ENCODE measurements at places on chromosomes 4 and X.

DNA sequence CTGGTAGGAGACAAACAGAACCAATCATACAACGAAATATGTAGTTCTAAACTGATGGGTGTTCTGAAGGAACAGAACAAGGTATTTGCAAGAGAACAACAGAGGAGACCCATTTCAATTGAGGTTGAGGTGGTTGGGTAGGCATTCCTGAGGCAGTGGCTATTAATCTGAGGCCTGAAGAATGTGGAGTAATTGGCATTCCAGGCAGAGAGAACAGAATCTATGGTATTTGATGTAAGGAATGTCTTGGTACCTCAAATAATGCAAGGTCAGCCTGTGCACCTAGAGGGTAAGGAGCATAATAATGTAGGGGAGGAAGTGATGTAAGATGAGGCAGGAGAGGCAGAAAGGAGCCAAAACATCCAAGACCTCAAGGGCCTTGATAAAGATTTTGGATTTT is 109.5 kb upstream of the TEX13C start:
- DNase-seq, result no peak

- DNase-seq, result no peak
Measured at GRCh38 chr4:17583941-17584340, 6.9 kb downstream of the LAP3 start.

DNA sequence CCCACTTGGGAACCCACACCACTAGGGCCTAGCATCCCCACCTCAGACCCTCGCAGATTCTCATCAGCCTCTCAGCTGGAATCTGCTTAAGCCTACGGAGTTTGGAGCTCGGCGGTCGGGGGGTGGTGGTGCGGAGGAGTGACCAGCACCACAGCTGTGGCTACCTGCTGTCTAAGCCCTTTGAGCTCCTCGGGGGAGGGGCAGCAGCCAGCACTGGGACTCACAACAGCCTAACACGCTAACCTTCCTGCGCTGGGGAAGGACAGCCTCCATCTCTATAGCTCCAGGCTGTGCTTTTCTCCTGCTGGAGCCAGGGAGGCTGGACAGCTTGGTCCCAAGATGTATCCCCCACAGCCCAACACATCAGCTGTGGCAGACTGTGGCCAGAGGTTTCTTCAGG is 281.5 kb downstream of the USP46 start:
- no peak for DNase-seq

GRCh38 chrX:118973389-118974087 is 880 bp upstream of the LONRF3 start:
- no peak for DNase-seq

GRCh38 chr4:151905197-151905596 is 144.4 kb upstream of the GATB start:
- no peak for DNase-seq

GRCh38 chr4:128186623-128187022 is 101.0 kb downstream of the PGRMC2 start:
- no peak for DNase-seq

DNA sequence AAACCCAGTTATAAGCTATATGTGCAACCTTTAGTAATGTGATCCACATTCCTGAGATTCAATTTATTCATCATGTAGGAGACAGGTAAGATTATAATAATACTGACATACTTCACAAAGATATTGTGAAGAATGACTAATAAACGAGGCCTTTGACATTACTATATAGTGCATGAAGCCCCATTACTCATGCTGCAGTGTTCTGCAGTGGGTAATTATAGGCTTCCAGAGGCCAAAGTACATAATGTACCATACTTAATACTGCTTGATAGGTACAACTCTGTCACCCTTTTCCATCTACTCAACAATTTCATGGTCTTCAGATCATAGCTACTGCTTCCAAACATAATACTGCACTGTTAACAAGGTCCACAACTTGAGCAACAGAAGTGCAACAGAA is 68.9 kb downstream of the COL25A1 start:
- no peak for DNase-seq

DNA sequence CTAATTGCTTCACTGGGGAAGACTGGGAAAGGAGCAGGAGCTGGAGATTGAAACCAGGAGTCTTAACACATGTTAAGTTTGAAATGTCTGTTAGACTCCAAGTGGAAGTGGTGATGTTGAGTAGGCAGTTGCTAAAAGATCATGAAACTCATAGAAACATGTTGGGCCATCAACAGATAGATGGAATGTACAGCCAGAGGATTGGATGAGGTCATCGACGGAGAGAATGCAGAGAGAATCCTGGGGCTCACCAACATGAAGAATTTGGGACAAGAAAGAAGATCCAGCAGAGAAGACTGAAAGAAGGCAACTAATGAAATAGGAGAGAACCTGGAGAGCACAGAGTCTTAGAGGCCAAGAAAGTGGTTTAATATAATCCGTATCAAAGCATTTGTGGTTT is 19.4 kb upstream of the TSPAN5 start:
- no peak for DNase-seq

DNA sequence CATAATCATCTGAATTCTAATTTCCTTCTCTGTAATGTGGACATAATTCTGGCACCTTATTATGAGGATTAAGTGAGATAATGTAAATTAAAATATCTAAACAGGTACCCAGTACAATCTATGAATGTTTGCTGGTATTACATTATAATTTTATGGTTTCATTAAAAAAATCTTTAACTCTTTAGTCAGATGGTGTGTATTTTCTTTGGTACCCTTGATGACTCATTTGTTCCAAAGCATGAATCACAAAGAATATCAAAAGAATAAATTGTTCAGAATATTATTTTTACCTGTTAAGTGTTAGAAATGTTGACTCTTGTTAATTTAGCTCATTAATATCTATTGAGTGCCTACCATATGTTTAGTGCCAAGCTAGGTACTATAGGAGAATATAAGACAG is 74.3 kb downstream of the SNX25 start:
- DNase-seq, result no peak

DNA sequence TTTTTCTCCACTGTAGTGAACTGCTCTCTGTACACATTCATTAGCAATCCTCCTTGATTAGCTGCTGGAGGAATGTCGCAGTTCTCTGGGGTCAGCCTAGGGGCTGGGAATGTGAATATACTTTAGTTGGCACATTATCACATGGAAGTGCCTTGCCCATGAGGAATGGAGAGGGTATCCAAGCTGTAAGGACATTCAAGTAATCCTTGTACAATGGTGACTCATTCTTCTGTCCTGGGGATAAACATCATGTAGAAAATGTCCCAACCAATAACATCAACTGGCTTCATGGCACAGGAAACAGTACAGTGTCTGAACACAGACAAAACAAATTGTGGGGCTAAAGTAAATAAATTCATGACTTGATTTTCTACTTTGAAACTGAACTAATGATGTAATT is 147.1 kb downstream of the GLRA2 start:
- no peak for DNase-seq

DNA sequence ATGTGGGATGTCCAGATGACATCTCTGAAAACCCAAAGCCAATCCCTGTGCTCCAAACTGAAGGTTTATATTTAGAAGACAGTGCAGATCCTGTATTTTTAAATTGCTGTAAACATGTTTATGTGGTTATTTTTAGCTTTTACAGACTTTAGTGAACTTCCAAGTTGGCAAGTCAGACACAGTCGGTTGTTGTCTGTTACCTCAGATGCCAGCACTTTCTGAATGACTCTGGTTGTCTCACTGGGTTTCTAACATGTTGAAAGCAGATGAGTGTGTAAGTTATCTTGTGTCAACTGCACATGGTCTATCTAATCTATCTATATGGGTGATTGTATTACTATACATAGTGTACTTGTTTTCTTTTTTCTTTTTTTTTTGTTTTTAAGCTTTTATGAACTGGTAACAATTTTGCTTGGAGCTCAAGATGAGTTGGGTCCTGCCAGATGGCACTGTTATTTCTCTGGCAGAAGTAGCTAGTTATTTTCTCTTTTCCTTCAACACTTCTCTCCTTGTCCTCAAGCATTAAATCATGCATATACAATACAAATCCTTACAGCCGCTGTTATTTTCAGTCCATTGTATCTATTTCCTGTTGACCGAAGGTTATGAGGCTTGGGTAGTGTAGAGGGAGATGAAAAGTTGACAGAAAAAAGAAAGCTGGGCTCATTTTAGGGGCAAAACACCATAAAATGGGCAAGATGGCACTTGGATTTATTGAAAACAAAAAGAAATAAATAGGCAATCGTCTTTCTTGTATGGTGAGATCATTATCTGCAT is 66.3 kb downstream of the GAB1 start:
- no peak for DNase-seq

DNA sequence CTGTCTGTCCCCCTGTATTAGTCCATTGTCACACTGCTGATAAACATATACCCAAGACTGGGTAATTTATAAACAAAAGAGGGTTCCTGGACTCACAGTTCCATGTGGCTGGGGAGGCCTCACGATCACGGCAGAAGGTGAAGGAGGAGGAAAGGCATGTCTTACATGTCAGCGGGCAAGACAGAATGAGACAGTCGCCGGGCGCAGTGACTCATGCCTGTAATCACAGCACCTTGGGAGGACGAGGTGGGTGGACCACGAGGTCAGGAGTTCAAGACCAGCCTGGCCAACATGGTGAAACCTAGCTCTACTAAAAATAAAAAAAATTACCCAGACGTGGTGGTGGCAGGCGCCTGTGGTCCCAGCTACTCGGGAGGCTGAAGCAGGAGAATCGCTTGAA is 24.7 kb downstream of the IL3RA start:
- no peak for DNase-seq

DNA sequence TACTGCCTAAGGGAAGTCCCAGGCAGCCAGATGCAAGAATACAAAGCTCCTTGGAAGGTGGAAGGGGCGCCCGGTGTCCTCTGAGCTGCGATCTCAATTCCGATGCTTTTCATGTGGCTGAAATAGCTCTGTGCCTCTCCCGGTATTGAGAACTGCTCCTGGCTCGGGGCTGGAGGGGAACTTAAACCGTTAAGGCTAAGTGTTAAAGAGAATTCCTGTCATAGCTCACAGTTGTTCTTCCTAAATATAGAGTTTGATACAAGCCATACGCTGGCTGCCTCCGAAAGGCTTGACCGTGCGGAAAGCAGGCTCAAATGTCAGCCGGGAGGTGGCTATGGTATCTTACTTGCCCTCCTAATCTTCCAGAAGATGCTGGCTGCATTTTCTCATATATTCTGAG is at the start of gene SMPX:
Gene SMPX, minus strand, starts transcription at position 157 of the 400 bp plus-strand sequence. CDS start 3,826 bp downstream, outside the sequence.
- DNase-seq, result no peak

GRCh38 chr4:37938208-37938607 is 22.0 kb upstream of the PTTG2 start:
- DNase-seq, result no peak

DNA sequence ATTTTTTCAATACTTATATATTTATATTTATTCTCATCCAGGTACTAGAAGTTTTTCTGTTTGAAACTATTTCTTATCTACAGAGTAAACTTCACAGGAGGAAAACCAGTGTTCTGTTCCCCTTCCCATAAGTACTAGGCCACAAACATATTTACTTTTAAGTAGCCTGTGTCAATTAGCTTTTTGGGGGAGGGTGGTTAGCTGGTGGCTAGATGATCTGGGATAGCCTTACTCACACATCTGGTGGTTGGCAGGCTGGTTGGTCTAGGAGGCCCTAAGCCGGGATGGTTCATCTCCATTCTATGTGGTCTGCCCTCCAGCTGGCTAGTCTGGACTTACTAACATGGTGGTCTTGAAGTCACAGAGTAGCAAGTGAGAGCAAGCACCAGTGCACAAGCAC is 6.2 kb downstream of the JADE3 start:
- no peak for DNase-seq

DNA sequence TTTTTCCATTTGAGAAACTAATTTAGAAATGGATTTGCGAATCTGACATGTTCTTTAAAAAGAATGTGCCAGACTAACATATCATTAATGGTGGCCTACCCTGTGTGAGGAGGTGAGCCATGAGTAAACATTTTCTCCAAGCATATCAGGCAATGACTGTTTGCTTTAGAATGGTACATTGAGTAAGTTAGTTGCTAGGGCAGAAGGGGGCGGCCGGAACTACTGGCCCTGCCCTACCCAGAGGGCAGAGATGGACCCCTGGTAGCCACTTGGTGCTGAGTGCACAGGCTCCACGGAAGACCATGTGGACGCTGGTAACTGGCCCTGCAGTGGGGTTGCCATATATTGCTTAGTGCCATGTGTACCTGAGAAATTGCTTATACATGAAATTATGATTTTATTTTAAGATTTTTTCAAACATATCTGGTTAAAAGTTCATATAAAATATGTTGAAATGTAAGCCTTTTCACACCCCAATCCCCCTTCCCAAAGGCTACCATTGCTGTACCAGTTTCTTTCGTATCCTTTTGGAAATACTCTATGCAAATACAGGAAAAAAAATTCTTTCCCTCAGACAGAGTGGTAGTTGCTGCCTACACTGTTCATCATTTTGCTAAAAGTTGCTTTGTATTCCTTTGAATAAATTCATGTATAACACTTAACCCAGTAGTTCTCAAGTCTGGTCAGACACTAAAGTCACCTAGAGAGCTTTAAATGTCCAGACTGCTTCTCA is 8.8 kb downstream of the FNIP2 start:
- DNase-seq, result no peak

All from vagina (tissue), 2 donors.